T-cell (primary cell): ENCODE measurements at places on chromosomes 2 and 18. TPM values are rescaled to one million over a fixed set of nuclear protein-coding genes. Genes with fewer than 3 reads are reported as not detected.

The ALLC gene
- total RNA-seq, result not detected

The ACTG2 gene
- total RNA-seq, result 1.3 TPM

The FLACC1 gene
- 8.4 TPM for total RNA-seq

The LIMS4 gene
- total RNA-seq, result 1.6 TPM

The CD226 gene
- 32.2 TPM for total RNA-seq

The SERPINB13 gene
- total RNA-seq, result not detected

- DNase-seq, result no peak
- no peak overlapping the region for H3K27ac ChIP-seq
- H3K4me1 ChIP-seq, result peaks cover 7% of the 10 kb centered on the region
These were observed 48.1 kb upstream of the CNOT11 start for GRCh38 chr2:101204400-101205115.

GRCh38 chr2:224731665-224732064 is 15.5 kb upstream of the CCDC195 start:
- no peak overlapping the region for H3K4me3 ChIP-seq
- H3K27ac ChIP-seq, result no peak overlapping the region
- no peak for DNase-seq
- no peaks in the 10 kb centered on the region for H3K36me3 ChIP-seq
- H3K4me1 ChIP-seq, result no peaks in the 10 kb centered on the region
- no peaks in the 10 kb centered on the region for H3K27me3 ChIP-seq
